ENCODE measurements at places on chromosomes 5 and 9.

DNA sequence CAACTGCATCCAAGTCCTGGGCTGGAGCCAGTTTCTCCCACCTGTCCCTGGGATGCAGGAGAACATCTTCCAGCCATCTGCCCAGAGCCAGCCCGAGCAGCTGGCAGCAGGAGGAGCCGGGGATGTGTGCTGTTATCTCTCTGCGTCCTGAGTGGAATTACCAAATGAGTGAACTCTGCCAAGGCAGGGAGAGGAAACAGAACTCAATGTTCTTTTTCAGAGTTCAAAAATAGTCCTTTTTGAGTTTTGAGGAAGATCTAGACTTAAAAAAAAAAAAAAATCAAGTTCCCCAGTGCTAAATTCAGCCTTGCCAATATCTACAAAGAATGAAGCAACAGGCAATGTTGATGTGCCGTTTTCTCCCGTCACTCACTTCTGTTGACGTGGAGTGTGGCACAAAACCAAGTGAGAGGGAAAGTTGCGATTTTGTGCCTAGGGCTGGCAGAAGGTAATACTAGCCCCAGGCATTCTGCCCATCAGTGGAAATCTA is 56.2 kb downstream of the TMOD1 start:
- DNase-seq: no peak

DNA sequence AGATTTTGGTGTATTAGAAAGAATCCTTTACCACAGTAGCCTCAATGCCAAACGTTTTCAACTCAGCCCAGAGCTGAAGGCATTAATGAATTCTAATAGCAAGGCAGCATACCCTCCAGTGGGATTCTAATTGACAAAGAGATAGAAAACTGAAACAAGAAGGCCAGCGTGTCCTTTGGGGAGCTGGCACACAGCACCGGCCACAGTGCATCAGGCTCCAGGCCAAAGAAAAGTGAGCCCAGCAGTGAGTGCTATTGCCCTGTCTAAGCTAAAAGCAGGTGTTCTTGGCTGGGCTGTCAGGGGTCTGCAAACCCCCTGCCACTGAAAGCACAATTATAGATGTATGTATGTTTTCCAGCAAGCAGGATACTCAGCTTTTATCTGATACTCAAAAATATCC is 40.4 kb downstream of the PPIC start:
- no peak for DNase-seq

GRCh38 chr5:98514215-98514614 is 259.2 kb upstream of the RGMB start:
- peak; percentile 46 for DNase-seq

DNA sequence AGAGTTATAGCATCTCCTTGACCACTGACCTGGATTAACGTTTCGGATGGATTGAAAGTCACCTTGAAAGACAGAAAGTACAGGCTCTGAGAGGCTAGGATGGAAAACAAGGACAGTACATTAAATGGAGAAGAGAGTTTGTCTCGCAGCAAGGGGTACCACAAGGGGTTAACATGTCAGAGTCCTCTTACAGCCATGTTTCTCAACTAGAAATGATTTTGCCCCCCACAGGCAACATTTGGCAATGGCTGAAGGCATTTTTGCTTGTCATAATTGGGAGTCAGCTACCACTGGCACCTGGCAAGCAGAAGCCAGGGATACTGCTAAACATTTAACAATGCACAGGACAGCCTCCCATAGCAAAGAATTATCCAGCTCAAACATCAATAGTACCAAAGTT is 90.8 kb upstream of the EQTN start:
- no peak for DNase-seq

GRCh38 chr9:98881836-98882568 is 61.7 kb upstream of the COL15A1 start:
- DNase-seq: peak; percentile 62

- DNase-seq: no peak
These were observed 60.3 kb upstream of the RFX3 start for GRCh38 chr9:3586066-3586465.

- DNase-seq: no peak
These were observed 213.5 kb upstream of the MVB12B start for GRCh38 chr9:126113176-126113575.

DNA sequence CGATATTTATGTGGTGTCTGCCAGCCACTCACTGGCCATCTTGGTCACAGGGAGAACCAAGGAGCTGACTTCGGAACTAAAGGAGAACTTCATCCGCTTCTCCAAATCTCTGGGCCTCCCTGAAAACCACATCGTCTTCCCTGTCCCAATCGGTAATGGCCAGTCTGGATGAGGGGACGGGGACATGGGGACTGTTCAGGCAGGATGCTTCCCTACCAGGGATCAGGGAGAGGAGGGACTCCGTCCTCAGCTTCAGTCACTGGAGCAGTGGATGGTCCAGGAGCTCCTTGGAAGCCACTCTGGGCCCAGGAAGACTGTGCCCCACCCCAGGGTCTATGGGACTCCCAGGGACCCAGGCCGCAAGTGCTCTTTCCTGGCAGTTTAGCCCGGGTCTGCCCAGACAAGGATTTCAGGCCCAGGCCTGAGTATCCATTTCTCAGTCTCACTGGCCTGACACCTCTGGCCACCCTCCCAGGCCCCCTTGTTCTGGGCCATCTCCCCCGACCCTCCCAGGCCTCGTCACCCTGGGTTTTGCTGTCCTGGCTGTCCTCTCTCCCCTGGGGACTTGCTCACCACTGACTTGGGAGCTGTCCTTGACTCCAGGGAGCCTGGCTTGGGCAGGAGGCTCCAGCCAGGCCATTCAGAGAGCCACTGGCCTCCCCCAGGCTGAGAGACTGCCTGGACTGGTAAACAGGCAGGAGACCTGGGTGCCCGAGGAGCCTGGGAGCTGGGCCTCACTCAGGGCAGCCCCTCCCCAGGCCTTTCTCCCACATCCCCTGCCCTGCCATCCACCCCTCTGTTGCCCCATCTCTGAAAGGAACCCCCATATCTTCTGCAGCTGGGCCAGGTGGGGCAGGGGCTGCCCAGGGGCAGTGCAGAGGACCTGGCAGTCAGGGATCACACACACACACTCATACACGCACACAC is 3.1 kb downstream of the LCN2 start:
- DNase-seq: no peak

DNA sequence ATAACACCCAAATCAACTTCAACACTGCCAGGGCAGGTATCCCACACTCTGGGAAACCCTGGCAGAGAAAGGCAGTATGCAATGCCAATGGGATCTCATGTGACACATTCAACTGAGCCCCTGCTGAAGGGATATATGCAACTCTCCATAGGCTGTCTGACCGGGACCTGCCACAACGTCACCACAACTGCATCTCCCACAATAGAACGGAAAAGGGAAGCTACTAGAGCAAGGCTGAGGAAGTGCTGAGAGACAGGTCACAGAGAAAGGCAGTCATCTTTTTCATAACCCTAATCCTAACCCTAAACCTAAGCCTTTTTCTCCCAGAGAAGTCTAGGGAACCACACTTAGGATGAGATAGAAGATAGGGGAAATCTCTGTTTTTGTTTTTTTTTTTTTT is 345.9 kb upstream of the CD180 start:
- DNase-seq: no peak

DNA sequence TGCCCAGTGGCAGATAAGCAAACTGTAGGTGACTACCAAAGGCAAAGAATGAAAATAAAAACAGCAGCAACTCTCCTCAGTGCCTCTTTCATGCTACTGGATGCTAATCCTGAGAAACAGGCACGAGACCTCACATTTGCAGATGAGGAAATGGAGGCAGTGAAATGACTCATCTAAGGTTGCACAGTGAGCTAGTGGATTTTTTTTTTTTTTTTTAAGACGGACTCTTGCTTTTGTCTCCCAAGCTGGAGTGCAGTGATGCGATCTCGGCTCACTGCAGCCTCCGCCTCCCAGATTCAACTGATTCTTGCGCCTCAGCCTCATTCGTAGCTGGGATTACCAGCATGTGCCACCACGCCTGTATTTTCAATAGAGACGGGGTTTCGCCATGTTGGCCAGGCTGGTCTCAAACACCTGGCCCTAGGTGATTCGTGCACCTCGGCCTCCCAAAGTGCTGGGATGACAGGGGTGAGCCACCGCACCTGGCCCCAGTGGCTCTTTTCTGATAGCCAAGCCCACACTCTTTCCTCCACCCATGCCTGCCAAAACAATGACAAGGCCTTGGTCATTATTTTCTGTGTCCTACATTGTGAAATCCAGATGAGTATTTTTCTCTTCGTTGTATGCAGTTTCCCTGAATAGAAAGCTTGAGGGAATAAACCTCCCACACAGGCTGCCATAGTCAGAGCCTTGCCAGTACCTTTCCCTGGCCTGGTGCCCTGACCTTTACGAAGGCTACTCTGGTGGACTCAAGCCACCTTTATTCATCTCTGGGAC is 19.2 kb downstream of the DOCK2 start:
- no peak for DNase-seq

DNA sequence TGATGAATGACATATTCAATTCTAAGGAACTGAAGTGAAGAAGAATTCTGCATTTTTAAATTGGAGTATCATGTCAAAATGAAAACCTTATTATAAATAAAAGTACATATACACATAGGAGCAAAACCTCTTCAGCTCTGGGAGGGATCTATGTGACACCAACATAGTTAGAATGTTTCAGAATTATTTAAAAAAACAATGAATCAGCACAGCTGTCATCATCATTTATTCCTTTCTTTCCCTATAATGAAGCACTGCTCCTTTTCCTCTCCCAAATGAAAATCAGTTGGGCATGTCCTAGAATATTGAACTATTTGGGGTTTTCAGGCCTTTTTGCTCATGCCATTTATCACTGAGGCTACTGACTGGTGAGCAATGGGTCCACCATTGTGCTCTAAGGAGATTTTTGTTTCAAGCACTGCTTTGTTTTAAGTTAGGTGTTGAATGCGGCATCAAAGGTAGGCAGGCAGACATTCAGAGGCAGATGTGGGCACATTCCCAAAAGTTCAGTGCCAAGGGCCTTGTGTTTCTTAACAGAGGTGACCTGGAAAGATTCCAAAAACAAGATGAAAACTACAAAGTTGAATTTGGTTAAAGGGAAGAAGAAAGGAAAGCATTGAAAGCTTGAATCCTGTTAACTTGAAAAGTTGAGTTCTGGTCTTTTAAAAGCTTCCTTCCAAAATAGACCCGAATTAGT is 126.4 kb upstream of the ADAMTSL1 start:
- peak; percentile 83 for DNase-seq

- peak; percentile 33 for DNase-seq
These were observed 894 bp downstream of the FST start for GRCh38 chr5:53481159-53481886.

- DNase-seq: peak; percentile 35
These were observed 10.2 kb downstream of the GLIS3 start for GRCh38 chr9:4289411-4290326.

GRCh38 chr5:125981016-125981415 is 442.2 kb upstream of the GRAMD2B start:
- DNase-seq: no peak

DNA sequence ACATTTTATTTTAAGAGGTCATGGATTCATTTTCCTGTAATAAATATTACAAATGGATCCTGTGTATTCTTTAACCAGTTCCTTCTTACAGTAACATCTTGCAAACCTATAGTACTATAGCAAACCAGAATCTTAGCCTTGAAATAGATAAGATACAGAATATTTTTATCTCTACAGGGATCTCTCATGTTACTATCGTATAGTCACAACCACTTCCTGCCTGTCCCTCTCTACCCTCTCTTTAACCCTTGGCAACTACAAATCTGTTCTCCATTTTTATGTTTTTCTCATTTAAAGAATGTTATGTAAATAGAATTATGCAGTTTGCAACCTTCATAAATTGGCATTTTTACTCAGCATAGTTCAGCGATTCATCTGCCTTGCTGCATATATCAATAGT is 454.0 kb downstream of the DIRAS2 start:
- DNase-seq: no peak

DNA sequence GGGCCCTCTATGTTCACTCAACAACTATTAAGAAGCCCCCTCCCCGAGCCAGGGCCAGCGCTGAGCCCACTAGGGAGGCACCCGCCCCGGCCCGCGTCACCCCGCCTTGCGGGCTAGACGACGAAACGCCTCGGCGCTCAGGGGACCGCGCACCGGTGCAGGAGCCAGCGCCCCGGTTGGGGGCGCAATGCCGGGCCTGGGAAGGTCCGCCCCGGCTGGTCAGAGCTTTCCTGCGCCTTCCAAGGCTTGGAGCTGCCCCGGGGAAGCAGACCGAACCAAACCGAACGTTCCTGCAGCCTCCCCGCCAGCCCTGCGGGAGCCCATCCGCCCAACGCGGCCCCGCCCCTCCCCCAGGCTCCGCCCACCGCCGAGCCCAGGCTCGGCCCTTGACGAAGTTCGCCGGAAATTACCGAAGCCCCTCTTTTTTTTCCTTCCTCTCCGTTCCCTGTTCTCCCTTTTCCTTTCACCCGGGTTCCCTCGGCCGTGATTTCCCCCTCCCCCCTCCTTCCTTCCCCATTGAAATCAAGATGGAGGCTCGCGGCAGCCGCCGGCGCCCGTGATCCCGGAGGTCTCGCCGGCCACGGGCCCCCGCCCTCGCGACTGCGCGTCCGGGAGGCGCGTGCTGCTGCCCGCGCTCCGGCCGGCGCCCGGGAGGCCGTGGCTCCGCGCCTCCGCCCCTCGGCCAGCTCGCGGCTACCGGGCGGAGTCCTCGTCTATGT is at the start of gene TRIO:
TSS of gene TRIO (plus strand) at position 516 of the 719 bp plus-strand sequence. CDS start 384 bp downstream, outside the sequence.
- peak; percentile 95 for DNase-seq

DNA sequence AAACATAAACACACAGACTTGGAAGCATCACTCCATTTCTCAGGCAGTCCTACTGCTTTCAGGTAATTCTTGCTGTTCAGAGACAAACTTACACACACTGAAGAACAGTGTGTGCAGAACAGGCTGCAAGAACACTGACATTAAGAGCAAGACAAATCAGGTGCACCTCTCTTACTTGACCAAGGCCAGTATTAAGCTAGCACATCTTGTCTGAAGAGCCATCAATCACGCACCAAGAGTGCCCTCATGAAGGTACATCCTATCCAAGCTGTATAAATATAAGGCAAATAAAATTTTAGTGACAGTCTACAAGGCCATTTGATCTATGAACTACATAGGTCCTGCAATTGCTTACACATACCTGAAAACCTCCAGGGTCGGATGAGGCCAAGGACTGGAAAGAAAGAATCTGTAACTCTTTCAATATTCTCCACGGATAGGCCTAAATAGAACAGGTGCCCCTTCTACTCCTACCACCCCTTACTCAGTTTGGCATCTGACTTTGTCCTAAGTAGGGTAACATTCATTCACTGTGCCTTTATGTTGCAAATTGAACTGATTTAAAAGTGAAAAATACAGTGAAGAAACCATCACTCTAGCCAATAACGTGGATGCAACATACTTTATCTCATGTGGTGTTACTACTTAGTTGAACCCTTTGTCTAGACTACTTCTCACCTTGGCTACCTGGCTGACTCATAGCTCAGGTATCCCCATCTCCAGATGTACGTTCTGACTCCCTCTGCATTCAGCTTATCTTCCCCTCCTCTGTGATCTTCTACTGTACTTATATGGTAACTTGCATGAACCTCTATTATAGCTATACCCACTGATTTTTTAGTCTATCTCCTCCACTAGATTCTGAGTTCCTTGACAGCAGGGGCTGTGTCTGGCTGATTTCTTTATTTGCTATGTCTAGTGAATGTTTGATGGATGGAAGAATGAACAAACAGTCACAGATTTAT is 256.3 kb downstream of the KIAA0825 start:
- no peak for DNase-seq
